ENCODE measurements at places on chromosomes 12 and 14.

DNA sequence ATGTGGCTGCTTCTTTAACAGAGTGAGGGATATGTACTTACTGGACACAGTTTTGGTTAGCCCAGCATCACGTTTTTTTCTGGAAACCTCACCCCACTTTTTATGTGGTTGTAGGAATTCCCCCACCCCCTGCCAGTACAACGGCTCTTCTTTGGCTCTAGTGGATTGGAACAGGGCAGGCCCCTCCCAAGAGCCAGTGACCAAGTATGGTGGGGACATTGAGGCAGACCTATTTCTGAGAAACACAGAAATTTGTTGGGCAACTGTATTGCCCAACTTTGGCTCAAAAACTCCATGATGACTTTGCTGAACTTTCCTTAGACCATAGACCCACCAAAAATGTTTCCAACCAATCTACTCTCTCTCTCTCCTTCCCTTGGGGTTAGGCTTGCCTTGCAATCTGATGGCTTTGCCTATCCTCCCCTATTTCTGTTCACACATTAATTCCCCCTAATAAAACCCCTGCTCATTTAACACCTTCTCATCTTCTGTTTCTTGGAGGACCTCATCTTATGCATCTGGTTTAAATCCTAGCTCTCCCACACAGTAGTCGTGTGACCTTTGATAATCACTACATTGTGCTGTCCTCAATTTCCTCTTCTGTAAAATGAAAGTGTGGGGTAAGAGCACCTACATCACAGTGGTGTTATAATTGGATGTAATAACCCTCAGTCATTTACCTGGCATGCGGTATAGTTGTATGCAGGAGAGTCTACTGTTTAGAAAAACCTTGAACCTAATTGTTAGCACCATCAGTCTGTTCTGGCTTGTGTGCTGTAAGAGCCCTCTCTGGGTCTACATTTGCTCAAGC, 71.7 kb downstream of the IGF1 start:
- DNase-seq: no peak

DNA sequence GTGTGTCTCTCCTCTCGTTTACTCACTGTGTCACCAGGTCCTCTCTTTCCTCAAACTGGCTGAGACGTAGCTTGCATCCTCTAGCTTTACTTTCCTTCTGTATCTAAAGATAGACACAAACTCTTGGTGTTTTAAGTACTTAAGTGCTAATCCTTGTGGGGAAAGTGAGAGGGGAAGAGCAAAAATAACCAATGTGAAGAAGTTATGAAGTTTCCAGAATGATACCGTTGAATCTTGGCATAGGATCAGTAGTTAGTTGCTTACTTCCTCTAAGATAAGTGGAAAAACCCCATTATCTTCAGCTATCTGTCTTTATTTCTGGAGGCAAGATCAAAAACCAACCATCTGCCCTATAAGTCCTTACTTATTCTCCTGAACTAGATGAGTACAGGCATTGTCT, 10.6 kb downstream of the FAR2 start:
- DNase-seq: no peak

DNA sequence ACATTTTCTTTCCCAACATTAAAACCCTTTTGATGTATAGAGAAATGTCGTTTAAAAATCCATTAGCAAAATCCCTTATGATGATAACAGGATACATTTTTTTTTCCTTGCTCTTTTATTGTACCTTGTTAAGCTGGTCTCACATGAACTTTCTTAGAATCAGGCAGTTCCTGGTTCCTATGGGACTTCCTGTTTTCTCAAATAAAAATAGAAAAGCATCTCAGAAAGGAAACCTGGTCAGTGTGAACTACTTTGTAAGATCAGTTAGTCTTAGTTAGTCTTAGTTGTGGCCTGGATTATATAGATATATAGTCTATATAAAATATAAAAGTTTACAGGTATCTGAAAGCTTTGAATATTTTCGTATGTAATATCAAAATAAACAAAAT, 40.3 kb downstream of the LEMD3 start:
- no peak for DNase-seq

DNA sequence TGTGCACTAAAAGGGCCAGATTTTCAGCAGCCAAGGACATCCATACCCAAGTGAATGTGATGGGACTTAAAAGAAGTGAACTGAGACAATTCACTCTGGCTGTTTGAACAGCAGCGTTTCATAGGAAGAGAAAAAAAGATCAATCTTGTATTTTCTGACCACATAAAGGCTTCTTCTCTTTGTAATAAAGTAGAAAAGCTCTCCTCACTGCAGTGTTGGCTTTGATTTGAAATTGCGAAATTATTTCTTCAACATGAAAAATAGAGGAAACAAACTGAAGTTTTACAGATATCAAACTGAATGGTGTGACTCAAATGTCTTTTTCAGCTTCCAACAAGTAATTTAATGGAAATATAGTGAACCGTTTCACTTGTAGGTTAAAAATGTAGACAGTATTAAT, 11.3 kb upstream of the KCNMB4 start:
- DNase-seq: no peak

GRCh38 chr14:99891900-99892299, 98.7 kb downstream of the EML1 start:
- DNase-seq: no peak

GRCh38 chr14:61614693-61615092, 80.6 kb upstream of the HIF1A start:
- DNase-seq: no peak

DNA sequence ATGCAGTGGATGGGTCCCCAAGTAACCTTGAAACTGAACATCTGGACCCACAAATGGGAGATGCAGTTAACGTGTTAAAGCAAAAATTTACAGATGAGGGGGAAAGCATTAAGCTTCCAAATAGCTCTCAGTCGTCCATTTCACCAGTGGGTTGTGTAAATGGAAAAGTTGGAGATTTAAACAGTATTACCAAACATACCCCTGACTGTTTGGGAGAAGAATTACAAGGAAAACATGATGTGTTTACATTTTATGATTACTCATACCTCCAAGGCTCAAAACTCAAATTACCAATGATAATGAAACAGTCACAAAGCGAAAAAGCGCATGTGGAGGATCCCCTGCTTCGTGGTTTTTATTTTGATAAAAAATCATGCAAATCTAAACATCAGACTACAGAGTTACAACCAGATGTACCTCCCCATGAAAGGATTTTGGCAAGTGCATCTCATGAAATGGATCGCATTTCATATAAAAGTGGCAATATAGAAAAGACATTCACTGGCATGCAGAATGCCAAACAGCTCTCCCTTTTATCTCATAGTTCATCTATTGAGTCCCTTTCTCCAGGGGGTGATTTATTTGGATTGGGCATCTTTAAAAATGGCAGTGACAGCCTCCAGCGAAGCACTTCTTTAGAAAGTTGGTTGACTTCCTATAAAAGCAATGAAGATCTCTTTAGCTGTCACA, 116.6 kb upstream of the NPAS3 start:
- DNase-seq: no peak

DNA sequence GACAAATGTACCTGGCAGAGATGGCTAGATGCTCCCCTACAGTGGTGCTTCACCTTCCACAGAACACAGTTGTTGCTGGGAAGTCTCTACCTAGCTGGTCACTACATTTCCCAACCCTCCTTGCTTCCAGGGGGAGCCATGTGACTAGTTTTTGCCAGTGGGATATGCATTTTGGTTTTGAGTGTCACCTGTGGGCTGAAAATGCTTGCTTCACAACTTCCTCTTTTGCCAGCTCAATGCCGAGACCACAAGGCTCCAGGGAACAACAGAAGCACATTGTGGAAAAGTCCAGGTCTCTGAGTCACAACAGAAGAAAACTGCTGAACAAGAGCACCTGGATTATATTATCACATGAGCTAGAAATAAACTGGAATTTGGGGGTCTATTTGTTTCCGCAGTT, 48.5 kb upstream of the ARHGAP5 start:
- DNase-seq: no peak

GRCh38 chr14:90987140-90987539, 73.3 kb downstream of the RPS6KA5 start:
- DNase-seq: no peak

DNA sequence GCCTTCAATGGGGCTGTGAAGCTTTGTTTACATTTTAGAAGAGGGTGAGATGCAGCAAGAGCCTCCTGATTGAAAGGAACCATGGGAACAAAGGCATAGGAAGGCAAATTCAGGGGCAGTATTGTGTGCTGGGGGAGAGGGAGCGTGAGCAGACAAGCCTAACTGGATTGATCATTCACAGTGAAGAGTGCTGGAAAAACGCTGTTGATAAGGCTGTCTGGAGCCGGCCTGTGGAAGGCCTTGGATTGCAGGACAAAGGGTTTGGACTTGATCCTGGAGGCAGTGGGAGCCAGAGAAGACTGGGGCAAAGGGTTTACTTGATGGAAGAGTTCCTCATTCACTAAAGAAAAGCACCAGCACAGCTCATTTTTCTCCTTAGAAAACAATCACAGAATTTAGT, 160.5 kb downstream of the PAH start:
- DNase-seq: no peak

DNA sequence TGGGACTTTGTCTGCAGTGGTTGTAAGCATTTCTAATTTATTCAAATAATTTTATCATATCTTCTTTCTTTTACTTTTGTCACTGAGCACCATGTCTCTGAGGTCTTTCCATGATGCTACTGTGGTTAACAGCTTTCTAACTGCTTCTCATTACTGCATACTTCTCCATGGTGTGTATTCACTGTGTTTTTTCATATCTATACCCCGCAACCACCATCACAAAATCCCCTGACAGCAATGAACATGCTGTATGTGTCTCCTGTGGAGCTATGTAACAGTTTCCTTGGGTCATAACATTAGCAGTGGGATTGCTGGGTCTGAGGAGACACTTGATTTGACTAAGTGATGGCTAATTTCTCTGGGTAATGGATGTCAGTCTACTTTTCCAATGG, 29.2 kb upstream of the CHST11 start:
- DNase-seq: no peak

DNA sequence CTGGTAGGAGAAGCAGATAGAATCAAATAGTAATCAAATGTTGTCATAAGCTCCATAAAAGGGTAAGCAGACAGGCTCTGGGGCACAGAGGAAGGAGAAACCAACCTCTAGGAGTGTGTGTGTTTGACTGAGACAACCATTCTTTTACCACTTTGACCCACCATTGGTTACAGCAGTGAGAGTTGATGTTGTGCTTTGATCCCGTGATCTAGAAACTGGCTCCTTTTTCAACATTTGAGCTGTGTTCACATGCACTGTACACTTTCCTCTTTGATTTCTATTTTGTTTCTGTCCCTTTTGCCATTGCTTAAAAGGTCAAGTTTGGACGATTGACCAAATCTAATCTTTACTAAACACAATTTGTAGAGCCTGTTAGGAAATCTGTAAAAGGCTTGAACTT, 108.0 kb downstream of the DAAM1 start:
- no peak for DNase-seq

DNA sequence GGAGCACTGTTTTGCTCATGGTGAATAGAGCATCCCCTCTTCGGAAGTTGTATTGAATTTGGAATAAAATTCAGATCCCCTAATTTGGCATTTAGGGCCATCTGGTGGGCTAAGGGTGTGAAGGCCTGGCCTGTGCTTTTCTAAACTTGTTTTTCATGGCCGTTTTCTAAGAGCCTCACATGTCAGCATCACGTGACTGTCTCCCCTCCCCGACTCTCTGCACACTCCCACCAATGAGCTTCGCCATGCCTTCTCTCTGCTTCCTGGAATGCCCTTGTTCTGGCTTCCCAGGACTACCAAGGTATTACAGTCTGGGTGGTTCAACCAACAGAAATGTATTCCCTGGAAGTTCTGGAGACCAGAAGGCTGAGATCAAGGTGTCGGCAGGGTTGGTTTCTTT, 85.3 kb downstream of the PRIMA1 start:
- DNase-seq: peak; percentile 30

DNA sequence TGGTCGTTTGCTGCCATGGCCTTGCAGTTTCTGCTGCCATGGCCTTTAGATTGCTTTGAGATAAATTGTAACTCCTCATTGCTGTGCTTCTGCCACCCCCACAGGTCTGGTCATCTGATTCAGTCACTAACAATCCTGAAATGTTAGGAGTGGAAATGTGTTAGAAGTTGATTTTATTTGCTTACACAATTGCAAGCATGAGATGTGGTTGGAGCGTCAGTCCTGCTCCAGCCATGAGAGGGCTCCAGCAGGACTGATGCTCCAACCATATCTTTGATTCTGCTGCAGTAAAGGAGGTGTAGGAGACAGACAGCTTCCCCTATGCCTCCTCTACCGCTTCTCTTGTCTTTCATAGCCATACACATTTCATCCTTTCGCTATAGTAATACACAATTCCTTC, 226.8 kb upstream of the RGS6 start:
- no peak for DNase-seq

Data from H7 (cell line).